ENCODE measurements at places on chromosomes 11 and 22. TPM values are rescaled to one million over a fixed set of nuclear protein-coding genes. Genes with fewer than 3 reads are reported as not detected.

GRCh38 chr11:2522631-2523255 is 77.9 kb downstream of the KCNQ1 start:
- H3K27ac ChIP-seq = no peak overlapping the region
- no peaks in the 10 kb centered on the region for H3K4me1 ChIP-seq
- no peak overlapping the region for H3K4me3 ChIP-seq
- peaks cover 26% of the 10 kb centered on the region for H3K27me3 ChIP-seq

DNA sequence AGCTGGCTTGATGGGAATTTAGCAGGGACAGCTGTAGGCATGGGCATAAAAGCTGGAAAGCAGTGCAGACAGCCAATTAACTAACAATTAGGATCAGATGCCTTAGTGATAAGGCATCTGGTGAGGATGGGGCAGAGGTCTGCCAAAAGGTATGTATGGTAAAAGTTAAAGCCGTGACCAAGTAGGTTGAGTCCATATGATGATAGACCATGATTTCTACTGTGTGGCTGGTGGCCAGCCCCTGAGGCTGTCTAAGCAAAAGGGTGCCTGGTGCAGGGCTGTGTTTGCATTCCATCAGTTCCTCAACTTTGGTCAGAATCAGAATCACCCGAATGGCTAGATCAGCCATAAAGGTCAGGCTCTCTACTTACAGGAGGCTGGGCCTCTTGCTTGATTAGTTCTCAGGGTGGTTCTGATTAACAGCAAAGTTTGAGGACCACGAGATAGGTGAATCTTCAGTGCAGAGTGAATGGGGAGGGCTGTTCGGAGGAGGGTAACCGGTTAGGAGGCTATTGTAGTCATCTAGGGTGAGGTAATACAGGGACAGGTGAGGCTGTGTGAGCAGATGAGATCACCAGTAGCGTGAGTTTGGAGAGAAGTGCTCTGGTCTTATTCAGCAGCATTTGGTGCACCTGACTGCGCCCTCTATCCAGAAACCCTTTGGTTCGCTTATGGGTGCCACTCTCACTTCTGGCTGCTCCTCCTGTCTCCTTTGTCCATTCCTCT is 27.2 kb downstream of the PPFIBP2 start:
- no peaks in the 10 kb centered on the region for H3K36me3 ChIP-seq
- H3K27ac ChIP-seq = no peak overlapping the region
- no peak overlapping the region for H3K4me3 ChIP-seq
- no peak for DNase-seq
- H3K4me1 ChIP-seq = peaks cover 44% of the 10 kb centered on the region
- no peaks in the 10 kb centered on the region for H3K27me3 ChIP-seq

The SHANK2 gene
- total RNA-seq = not detected

GRCh38 chr11:85132851-85133585 is 494.1 kb downstream of the DLG2 start:
- H3K4me3 ChIP-seq = peak overlapping the region; percentile 27
- DNase-seq = peak; percentile 21
- H3K27ac ChIP-seq = no peak overlapping the region
- H3K4me1 ChIP-seq = peaks cover 5% of the 10 kb centered on the region
- H3K36me3 ChIP-seq = no peaks in the 10 kb centered on the region

GRCh38 chr11:64396079-64396591 is 37.2 kb downstream of the RPS6KA4 start:
- H3K27me3 ChIP-seq = no peaks in the 10 kb centered on the region
- no peak overlapping the region for H3K4me3 ChIP-seq
- no peak for DNase-seq
- H3K36me3 ChIP-seq = no peaks in the 10 kb centered on the region
- H3K4me1 ChIP-seq = no peaks in the 10 kb centered on the region
- no peak overlapping the region for H3K27ac ChIP-seq

DNA sequence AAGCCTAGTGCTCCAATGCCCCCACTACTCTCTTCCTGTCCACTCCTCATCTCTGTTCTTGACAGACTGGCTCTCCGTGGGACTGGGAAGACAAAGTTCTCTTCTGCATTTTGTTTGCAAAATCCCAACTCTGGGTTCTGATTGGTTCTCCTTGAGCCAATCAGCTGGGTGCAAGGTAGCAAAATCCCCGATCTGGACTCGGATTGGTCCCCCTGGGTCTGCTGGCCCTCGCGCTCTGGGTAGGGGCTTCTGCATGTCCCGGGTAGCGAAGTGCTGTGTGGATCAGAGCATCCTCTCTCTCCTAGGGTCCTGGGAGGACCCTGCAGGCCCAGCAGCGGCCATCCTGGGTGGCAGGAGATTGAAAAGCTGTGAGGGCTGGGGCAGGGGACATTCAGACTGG is 22.3 kb upstream of the A4GALT start:
- peak overlapping the region; percentile 65 for H3K27ac ChIP-seq
- no peaks in the 10 kb centered on the region for H3K36me3 ChIP-seq
- no peak overlapping the region for H3K4me3 ChIP-seq
- H3K4me1 ChIP-seq = no peaks in the 10 kb centered on the region

DNA sequence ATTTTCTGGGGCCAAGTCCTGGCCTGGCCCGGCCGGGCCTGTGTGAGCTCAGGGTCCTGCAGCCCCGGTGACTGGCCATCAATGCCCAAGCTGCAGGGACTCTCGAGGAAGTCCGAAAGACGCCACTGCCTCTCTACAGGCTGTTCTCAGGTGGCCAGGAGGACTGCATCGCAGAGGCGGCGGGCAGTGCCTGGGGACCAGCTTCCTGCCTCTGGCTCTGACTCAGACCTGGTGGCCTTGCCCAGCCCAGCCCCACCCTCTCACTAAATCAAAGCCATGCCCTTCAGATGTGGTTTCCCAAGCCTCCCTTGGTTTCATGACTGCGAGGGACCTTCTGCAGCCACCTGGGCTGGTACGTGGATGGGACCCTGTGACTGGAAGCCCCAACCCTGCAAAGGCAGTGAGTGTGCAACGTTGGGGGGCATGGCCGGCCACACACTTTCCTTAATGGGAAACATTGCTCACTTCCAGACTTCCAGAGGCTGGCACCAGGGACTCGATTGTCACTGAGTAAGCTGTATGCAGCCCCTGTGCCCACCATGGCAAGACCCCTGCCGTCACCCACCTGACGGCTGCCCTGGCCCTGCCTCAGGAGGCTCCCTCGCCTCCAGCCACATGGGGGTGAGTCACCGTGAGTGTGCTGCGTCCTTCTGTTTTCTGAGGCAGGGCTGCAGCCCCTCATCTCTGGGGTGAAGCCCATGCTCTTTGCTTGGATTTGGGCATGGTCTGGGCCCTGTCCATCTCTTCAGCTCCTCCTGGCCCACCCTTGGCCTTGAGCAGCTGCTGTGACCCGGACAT is 6.0 kb upstream of the FGF3 start:
- DNase-seq = peak; percentile 12
- no peak overlapping the region for H3K4me3 ChIP-seq
- H3K4me1 ChIP-seq = no peaks in the 10 kb centered on the region
- H3K36me3 ChIP-seq = no peaks in the 10 kb centered on the region
- H3K27me3 ChIP-seq = no peaks in the 10 kb centered on the region
- H3K27ac ChIP-seq = no peak overlapping the region

The MN1 gene
- total RNA-seq = 39.3 TPM

The KCNQ1OT1 gene
- 0.30 TPM for total RNA-seq

- H3K36me3 ChIP-seq = peaks cover 40% of the 10 kb centered on the region
- DNase-seq = peak; percentile 52
- no peak overlapping the region for H3K4me3 ChIP-seq
- peak overlapping the region; percentile 36 for H3K27ac ChIP-seq
Measured at GRCh38 chr11:73229321-73229895, 11.3 kb downstream of the P2RY2 start.

The DRD2 gene
- total RNA-seq = 0.12 TPM

DNA sequence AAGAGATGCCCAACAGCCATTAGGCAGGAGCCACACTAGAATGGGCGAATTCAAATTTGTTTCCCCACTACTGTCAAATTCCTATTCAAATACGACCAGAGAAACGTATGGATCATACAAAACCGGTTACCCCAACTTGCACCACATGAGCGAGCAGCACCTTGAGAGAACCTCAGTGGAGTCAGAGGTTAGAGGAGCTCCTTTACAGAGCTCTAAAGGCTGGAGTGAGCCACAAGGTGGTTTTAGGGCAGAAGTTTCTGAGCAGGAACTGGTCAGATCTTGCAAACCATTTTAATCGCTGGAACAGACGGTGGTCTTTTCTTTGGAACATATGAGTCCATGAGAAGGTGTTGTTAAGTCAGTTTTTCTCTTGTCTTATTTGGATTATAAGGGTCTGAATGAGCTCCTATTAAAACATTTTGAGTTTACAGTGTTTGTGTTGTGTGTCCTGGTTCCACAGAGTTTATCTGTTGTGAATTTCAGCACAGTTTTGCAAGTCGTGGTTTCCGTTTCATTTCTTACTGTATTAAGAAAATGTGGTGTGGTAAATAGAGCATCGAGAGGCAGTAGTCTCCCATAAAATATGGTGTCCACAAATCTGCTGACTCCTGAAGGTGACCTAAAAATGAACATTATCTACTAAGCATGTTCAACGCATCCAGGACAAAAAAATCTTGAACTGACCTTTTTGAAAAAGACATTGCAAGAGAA is 471.7 kb downstream of the NTM start:
- no peak for DNase-seq
- no peaks in the 10 kb centered on the region for H3K27me3 ChIP-seq
- H3K4me1 ChIP-seq = no peaks in the 10 kb centered on the region

GRCh38 chr11:36339888-36340287 is 43.8 kb downstream of the PRR5L start:
- DNase-seq = no peak
- H3K4me1 ChIP-seq = no peaks in the 10 kb centered on the region
- no peak overlapping the region for H3K4me3 ChIP-seq
- H3K27me3 ChIP-seq = no peaks in the 10 kb centered on the region
- no peaks in the 10 kb centered on the region for H3K36me3 ChIP-seq
- no peak overlapping the region for H3K27ac ChIP-seq

DNA sequence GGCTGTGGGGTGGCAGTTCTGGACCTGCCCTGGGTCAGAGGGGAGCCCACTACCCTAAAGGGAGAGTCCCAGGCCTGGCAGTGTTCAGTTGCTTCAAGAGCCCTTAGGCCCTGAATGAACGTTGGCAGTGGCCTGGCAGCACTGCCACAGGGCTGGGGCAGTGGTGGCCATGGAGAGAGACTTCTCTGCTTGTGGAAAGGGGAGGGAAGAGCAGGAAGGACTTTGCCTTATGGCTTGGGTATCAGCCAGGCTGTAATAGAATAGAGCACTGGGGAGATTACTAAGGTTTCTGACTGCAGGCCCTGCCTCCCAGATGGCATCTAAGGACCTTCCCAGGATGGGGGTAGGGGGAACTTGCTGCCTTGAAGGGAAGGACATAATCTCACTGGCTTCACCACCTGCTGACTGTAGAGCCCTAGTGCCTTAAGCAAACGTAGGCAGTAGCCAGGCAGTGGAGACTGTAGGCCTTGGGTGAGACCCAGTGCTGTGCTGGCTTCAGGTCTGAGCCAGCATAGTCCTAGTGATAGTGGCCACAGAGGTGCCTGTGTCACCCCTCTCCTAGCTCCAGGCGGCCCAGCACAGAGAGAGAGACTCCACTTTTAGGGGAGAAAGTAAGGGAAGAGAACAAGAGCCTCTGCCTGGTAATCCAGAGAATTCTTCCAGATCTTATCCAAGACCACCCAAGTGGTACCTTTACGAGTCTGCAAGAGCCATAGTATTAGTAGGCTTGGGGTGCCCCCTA is 27.6 kb downstream of the PLA2G6 start:
- H3K27me3 ChIP-seq = no peaks in the 10 kb centered on the region
- no peak overlapping the region for H3K27ac ChIP-seq
- H3K36me3 ChIP-seq = no peaks in the 10 kb centered on the region

DNA sequence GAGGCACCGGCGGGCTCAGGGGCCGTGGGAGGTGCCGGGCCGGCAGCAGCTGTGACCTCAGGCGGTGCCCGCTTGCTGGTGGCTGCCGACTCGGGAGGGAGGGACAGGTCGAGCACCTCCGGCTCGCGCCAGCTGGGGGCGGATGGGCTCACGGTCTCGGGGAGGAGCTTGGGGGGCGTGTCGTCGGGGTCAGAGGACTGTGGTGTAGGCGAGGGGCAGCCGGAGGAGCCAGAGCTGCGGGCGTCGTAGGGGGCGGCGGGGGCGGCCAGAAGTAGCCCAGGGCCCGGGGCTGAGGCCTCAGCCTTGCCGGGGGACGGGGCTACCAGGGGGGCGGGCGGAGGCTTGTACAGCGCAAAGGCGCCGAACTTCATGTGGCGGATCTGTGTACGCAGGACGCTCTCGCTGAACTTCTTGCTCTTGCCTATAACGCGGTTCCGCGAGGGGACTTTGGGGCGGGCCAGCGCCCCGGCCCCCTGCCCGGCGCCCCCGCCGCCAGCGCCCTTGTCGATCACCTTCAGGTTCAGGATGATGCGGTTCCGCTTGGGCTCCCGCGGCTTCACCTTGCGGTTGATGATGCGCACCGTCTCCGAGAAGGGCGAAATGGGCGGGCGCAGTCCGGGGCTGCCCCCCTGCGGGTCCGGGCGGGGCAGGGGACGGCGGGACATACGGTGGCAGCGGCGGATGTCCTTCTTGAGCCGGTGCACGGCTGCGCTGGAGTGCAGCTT is 5.5 kb downstream of the CBX6 start:
- DNase-seq = no peak
- peaks cover 3% of the 10 kb centered on the region for H3K27me3 ChIP-seq
- H3K4me3 ChIP-seq = no peak overlapping the region
- H3K27ac ChIP-seq = no peak overlapping the region

The OR52A1 gene
- not detected for total RNA-seq

- H3K27me3 ChIP-seq = no peaks in the 10 kb centered on the region
- DNase-seq = no peak
- H3K36me3 ChIP-seq = no peaks in the 10 kb centered on the region
Measured at GRCh38 chr11:65822776-65823528, 10.8 kb upstream of the SNX32 start.

The CD3G gene
- 0.26 TPM for total RNA-seq

The SELENOO gene
- total RNA-seq = 11.9 TPM

DNA sequence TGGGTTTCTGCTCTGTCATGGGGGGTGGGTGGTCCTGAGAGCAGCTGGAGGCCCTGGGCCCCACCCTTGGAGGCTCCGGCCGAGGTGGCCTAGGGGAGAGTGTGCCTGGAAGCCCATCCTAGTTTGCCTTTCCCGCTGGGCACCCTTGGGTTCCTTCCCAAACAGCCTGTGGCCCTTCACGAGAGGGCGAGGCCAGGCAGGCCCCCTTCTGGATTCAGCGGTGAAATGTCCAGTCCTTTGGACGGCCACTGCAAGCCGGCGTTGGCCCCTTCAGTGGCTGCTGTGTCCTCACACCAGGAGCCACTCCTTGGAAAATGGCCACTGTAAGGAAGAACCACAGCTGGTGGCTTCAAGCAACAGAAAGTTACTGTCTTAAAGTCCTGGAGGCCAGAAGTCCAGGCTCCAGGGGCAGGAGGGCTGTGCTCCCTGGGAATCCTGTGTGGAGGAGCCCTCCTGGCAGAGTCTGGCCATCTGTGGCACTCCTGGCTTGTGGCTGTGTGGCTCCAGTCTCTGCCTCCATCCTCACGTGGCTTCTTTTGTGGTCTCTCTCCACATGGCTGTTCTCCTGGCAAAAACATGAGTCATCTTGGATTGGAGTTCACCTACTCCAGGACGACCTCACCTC is 854.1 kb downstream of the TBC1D22A start:
- DNase-seq = no peak
- no peaks in the 10 kb centered on the region for H3K36me3 ChIP-seq
- H3K27me3 ChIP-seq = no peaks in the 10 kb centered on the region
- H3K4me1 ChIP-seq = no peaks in the 10 kb centered on the region
- H3K27ac ChIP-seq = no peak overlapping the region
- H3K4me3 ChIP-seq = no peak overlapping the region
